ENCODE measurements at places on chromosomes 5 and 9. TPM values are rescaled to one million over a fixed set of nuclear protein-coding genes. Genes with fewer than 3 reads are reported as not detected.
A peak's percentile ranks its signal among the peaks of the same experiment; 100 is the strongest.

GRCh38 chr5:98768160-98768959 is 5.1 kb upstream of the RGMB start:
- DNase-seq = no peak

DNA sequence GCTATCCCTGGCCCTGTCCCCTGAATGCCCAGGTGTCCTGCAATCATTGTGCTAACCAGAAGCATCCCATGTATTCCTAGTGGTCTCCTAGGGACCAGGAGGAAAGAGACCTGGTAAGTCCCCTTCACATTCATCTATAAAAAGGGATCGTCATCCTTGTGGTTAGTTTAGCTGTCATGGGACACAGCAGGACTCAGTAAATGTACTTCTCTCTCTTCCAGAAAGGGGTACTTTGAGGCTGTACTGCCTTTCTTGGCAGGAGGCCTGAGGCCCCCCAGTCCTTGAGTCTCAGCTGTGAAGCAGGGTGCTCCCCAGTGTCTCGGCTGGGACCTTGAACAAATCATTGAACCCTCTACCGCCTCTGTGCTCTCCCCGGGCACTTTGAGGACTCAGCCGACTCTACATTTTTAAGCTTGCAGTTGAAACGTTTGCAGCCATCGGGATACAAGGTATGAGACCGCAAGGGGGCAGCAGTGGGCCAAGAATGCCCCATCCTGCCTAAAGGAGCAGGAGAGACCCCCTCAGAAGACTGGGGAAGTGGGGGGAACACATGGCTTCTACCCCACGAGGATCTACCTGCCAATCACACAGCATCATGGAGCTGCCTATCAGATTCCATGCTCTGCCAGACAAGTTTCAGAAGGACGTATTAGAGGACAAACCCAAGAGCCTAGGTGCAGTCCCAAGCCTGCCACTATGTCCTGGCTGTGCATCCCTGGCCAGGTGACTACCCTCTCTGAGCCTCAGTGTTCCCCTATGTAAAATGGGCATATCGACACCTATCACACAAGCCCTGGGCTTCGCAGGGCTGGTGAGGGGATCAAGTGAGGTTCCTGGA is 2.4 kb upstream of the PHYKPL start:
- no peak for DNase-seq

DNA sequence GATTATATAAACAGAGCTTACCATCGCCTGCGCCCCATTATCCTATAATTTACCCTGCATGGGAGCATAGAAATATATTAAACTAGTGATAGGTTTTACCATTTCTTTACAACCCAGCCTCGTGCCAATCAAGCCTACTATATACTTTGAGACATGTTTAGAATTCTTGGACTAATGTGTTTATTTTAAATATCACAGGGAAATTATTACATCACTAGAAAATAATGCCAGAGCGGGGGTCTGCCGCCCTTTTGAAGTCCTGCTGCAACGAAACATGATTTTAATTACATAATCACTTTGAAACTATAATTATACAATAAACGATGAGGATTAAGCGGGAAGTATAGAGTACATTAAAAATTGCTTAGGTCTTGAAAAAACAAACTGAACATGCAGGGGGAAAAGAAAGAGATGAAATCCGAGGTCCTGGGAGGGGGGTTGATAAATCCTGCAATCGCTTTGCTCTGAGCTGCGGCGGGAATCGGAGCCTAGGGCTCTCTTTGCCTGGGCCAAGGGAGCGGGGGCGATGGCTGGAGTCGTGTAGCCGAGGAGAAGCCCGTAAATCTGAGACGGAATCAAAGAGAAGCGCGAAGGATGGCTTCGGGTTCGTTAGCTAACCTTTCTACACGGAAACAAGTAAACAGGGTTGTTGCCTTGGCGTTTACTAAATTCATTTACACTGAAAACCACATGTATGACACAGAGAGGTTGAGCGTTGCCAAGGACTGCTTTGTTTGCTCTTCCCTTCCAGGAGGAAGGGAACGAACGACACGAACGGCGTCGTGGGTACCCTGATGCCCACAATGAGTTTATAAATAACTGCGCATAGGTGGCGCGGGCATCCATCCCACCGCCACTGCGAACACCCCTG is 127.6 kb downstream of the TMEM174 start:
- DNase-seq = no peak

DNA sequence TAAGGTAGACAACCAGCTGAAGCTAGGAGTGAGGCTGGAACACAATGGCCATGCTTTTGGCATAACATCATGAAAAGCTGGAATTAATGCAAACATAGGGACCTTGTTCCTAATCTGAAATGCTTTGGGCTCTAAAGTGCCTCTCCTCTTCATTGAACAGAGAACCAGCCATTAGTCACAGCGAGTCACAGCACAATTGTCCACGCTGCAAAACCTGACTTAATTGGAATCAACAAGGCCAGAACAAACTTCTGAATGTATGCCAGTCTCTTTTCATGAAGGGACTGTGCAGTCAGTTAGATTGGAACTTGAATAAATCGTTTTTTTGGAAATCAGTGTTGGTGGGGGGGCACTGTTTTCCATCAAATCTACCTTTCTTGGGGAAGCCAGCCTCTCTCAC is 96.5 kb downstream of the JAKMIP2 start:
- DNase-seq = no peak

DNA sequence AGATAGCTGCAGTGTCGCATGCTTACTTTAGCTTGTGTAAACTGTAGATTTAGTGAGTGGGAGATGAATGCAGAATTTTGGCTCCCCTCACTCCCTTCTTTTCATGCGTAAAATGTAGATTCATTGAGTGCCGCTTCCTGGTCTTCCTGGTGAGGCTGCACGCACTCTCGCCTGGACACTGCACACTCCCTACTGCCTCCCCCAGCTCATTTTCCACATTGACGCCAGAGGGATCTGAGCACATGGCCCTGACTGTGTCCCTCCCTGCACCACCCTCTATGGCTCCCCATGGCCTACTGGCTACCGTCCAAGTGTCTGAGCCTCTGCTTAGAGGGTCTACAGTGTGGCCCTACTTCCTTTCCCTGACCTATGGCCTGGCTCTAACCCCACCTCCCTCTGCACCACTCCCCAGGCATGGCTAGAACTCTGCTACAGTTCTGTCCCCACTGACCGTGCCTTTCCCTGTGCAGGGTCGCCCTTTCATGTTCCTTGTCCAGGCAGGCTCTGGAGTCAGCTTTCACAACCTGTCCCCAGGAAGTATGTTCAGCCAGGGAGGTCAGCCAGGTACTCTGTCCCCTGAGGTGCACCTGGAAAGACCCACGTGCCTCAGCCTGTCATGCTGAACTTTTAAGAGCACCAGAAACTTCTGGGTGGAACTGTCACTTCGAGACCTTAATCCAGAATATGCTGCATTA is 160.6 kb downstream of the COL23A1 start:
- peak; percentile 33 for DNase-seq

DNA sequence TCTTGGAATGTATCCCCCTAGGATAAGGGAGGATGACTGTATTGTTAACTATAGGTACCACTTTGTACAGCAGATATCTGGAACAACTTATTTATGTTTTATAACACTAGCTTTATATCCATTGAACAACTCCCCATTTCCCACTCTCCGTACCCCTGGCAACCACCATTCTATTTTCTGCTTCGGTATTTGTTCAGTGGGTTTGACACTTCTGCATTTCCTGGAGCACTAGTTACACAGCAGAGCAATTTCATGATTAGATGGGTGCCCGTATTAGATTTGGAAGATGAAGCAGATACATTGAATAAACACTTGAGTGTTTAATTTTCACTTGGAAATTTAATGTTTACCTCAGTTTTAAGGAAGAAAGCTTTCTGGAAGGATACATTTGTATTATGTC is 67.4 kb downstream of the SLC46A2 start:
- no peak for DNase-seq

- DNase-seq = no peak
Measured at GRCh38 chr5:40490464-40491111, 189.1 kb upstream of the PTGER4 start.

DNA sequence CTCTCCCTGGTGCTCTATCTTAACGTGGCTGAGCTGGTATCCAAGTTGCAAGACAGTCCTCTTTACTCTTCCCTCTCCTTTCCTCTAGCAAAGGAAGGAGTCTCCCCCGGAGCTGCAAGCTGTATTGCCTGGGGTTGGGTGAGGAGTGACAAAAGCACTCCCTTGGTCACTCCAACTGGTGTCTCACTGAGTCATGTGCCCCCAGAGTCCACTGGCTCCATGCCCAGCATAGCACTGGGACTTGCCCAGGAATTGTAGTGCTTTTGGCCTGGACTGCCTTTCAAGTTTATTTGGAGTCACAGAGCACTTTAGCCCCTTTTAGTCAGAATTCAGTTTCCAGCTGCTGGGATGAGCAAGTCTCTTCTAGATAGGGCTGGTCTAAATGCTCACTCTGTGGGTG is 82.6 kb upstream of the FST start:
- no peak for DNase-seq

DNA sequence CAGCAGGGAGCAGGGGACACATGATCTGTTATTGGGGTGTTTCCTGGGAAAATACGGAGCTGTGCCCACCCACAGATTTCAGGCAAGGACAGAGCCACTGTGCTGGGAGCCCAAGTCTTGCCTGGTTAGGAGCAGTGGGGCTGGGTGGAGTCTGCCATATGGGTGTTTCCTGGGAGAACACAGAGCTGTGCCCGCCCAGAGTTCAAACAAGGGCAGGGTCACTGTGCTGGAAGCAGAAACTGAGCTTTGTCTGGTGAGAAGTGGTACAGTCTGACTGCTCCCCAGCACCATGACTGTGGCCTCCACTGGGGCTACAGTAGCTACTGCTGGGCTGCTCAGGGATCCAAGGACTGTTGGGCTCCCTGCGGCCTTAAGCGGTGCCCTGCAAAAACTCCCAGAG is 135.5 kb downstream of the MCTP1 start:
- DNase-seq = no peak

GRCh38 chr5:76069061-76069735 is 14.0 kb upstream of the SV2C start:
- DNase-seq = no peak

DNA sequence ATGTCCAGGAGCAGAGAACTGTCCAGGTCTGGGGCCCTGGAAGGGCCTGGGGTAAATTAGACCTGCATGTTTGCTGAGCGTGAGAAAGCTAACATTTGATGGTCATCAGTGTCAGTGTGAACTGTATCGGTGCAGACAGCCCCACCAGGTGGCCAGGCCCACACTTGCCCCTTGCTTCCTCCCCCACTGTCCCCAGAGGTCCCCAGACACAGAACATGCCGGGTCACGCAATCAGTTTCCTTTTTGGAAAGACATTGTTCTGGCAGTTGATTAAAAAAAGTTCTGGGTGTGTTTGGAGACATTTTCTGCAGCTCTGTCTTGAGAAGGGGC is 1.5 kb downstream of the NKD2 start:
- peak; percentile 45 for DNase-seq

DNA sequence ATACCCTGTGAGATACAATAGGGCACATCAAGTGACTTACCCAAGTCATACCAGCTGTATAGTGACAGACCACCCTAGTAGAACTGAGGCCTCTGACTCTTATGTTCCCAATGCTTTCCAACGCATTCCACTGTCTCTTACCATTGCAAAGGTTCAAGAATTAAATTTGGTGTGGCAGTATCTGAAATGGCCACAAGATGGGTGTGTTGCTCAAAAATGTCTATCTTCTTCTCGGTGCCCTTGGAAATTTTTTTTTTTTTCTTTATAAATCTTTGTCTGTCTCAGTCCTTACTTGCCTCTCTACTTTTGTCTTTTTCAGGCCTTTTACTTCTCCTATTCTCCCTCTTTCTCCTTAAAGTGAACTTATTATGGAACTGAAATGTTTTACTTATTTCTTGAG is 48.4 kb downstream of the GPR21 start:
- no peak for DNase-seq

- no peak for DNase-seq
Measured at GRCh38 chr5:111582451-111582850, 70.1 kb upstream of the STARD4 start.

GRCh38 chr9:134552349-134552990 is 89.1 kb upstream of the COL5A1 start:
- no peak for DNase-seq

DNA sequence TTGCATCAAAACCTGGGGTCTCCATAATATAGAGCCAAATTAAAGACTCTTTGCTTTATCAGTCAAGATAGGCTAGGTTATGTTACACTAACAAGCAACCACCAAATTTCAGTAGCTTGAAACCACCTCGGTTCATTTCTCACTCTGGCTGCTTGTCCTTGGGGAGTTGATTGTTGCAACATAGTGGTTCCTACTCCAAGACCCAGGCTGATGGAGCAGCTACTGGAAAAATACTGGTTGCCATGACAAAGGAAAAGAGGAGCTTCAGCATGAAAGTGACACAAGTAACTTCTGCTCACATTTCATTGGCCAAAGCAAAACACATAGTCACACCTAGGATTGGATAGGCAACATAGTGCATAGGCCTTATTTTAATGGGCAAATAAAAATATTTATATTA is 18.5 kb upstream of the RCL1 start:
- DNase-seq = no peak

DNA sequence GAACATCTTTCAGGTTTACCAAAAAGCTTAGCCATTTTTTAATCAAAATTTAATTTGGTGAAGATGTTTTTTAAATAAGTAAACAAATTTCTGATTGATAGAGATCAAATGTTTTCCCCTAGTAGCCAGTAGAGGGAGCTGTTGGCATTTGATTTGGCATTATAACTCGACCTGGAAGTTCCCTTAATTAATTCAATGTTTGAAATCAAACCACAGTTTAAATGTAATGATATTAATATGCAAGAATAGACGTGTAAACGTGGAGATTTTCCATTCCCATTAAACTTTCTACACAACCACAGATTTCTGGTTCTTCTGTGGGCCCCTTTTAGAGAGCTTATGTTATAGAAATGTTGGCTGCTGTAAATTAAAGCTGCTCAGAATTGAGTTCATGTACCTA is 148.1 kb upstream of the MPDZ start:
- no peak for DNase-seq

DNA sequence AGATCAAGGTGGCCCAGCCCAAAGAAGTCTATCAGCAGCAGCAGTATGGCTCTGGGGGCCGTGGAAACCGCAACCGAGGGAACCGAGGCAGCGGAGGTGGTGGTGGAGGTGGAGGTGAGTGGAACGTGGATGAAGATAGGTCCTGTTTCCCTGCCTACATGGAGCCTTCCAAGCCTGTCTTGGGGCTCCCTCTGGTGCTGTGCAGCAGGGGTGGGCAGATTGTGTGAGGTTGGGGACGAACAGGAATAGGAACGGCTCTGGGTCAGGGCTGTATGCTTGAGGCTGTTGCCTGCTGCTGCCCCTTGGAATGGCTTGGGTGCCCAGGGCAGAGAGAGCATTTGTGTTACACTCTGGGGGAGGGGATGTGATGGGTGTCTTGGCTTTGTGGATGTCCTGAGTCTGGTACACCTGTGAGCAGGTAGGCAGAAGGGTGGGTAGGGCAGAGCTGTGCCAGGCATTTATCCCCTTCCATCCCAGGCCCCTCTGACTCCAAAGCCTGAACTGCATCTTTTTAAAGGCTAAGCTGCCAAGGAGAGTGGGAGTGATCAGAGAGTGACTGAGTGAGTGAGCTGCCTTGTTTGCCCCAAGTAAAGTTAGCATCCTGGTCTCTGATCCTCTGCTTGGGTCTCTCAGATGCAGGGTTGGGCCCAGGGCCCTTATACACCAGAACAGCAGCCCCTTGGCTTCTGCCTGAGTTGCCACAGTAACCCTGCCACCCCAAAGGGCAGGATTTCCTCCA is 5.2 kb downstream of the HNRNPAB start:
- no peak for DNase-seq

The GLDC gene
- 0.19 TPM for total RNA-seq

The LCN15 gene
- 0.32 TPM for total RNA-seq

The LHFPL2 gene
- 76.0 TPM for total RNA-seq

The ANKRD18A gene
- not detected for total RNA-seq

The ADAMTS2 gene
- 79.4 TPM for total RNA-seq

The TAF11L5 gene
- total RNA-seq = not detected
